Activated CD8-positive, alpha-beta T cell treated with anti-CD3 and anti-CD28 coated beads for 36 hours (primary cell): ENCODE measurements at places on chromosomes 5 and 9.
A peak's percentile ranks its signal among the peaks of the same experiment; 100 is the strongest.

DNA sequence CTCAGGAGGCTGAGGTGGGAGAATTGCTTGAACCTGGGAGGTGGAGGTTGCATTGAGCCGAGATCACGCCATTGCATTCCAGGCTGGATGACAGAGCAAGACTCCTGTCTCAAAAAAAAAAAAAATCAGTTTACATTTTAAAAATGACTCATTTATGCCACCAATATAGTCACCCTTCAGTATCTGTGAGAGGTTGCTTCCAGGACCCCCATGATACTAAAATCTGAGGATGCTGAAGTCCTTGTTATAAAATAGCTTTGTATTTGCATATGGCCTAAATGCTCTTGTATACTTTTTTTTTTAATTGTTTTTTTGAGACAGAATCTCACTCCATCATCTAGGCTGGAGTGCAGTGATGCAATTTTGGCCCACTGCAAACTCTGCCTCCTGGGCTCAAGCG is 5.8 kb downstream of the OCLN start:
- no peaks in the 10 kb centered on the region for H3K4me1 ChIP-seq
- H3K27me3 ChIP-seq, result peaks cover 30% of the 10 kb centered on the region
- DNase-seq, result no peak
- no peaks in the 10 kb centered on the region for H3K36me3 ChIP-seq

GRCh38 chr9:71364186-71364955 is 242.9 kb upstream of the TRPM3 start:
- H3K36me3 ChIP-seq, result no peaks in the 10 kb centered on the region
- no peak overlapping the region for H3K4me3 ChIP-seq
- no peak overlapping the region for H3K27ac ChIP-seq
- DNase-seq, result no peak

GRCh38 chr5:159906943-159907342 is 9.3 kb upstream of the ADRA1B start:
- H3K4me3 ChIP-seq, result no peak overlapping the region
- H3K27ac ChIP-seq, result no peak overlapping the region
- DNase-seq, result no peak
- H3K27me3 ChIP-seq, result peaks cover 8% of the 10 kb centered on the region
- peaks cover 4% of the 10 kb centered on the region for H3K4me1 ChIP-seq
- H3K36me3 ChIP-seq, result no peaks in the 10 kb centered on the region

DNA sequence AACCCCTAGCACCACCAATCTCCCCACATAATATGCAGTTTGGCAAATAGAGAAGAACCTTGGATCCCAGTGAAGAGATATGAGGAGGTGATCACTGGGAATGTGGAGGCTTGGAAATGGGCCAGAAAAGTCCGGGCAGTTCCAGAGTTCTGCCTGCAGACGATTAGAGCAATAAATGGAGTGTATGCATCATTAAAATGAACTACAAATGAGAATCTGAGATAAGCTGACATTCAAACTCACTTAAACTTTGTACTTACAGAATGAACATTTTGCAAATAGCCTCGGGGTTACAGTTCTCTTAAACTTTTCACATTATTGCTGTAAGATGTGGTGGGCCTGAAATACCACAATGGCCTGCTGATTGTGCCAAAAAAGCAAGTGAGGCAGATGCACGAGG is 23.0 kb upstream of the LHFPL2 start:
- DNase-seq, result no peak
- no peak overlapping the region for H3K4me3 ChIP-seq
- H3K27me3 ChIP-seq, result peaks cover 7% of the 10 kb centered on the region
- no peaks in the 10 kb centered on the region for H3K4me1 ChIP-seq
- no peaks in the 10 kb centered on the region for H3K36me3 ChIP-seq

DNA sequence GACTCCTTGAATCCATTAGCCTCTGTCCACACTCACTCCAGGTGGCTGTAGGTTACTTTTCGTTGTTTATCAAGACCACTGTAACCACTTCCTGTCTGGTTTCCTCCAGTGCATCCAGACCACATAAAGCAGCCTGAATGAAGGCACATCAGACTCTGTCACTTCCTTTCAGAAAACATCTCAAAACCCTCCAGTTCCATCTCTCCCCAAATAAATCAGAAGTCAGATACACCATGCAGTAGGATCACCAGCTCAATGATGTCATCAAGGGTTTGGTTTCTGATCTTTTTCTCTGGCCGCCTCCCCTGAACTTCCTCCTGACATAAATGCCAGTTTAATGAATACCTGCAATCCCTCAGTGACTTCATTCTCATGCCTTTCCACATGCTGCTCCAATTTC is 161.2 kb downstream of the ZNF462 start:
- no peak overlapping the region for H3K4me3 ChIP-seq
- no peak overlapping the region for H3K27ac ChIP-seq
- no peak for DNase-seq
- H3K4me1 ChIP-seq, result peaks cover 5% of the 10 kb centered on the region
- no peaks in the 10 kb centered on the region for H3K27me3 ChIP-seq
- no peaks in the 10 kb centered on the region for H3K36me3 ChIP-seq

- no peak overlapping the region for H3K27ac ChIP-seq
- no peak for DNase-seq
- H3K4me3 ChIP-seq, result no peak overlapping the region
- H3K36me3 ChIP-seq, result peaks cover 5% of the 10 kb centered on the region
- no peaks in the 10 kb centered on the region for H3K27me3 ChIP-seq
- no peaks in the 10 kb centered on the region for H3K4me1 ChIP-seq
Observed at GRCh38 chr5:139126711-139127111, 71.5 kb downstream of the SIL1 start.

DNA sequence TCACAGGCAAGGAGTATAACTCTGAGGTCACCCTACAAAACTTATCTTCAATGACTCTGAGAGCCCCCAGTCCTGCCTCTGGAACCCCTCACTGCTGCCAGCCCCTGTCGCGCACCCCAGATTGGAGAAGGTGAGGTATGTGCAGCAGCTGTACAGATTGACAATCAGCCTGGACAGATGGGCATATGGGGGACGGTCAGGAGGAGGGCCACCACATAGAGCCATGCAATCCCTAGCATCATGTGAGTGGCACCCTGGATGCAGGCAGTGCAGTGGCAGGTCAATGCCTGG is 90.1 kb downstream of the LMX1B start:
- H3K27ac ChIP-seq, result no peak overlapping the region
- no peak overlapping the region for H3K4me3 ChIP-seq

- no peaks in the 10 kb centered on the region for H3K27me3 ChIP-seq
- no peak overlapping the region for H3K27ac ChIP-seq
- no peak overlapping the region for H3K4me3 ChIP-seq
- H3K36me3 ChIP-seq, result no peaks in the 10 kb centered on the region
- peaks cover 1% of the 10 kb centered on the region for H3K4me1 ChIP-seq
Observed at GRCh38 chr5:82984786-82985735, 92.1 kb downstream of the TMEM167A start.

DNA sequence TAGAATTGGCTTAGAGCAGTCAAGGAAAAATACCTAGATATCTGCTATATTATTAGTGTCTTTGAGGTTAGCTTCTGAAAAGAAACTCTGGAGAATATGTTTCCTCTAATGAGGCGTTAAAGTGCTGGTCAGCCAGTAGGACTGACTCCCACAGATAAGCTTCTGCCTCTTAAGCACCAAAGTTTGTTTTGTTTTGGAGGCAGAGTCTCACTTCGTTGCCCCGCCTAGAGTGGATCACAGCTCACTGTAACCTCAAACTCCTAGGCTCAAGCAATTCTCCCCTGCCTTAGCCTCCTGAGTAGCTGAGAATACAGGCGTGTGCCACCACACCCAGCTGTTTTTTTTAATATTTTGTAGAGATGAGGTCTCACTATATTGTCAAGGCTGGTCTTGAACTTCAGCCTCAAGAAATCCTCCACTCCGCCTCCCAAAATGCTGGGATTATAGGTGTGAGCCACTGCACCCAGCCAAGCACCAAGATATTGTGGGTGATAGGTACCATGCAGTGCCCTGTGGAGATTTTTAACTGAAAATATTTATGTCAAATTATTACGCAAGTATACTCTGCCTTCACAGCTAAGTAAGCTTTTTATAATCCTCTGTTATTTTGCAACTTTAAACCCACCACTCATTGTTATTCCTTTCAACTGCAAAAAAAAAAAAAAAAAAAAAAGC is 24.7 kb upstream of the TMEM171 start:
- no peak for DNase-seq
- no peaks in the 10 kb centered on the region for H3K36me3 ChIP-seq
- H3K4me1 ChIP-seq, result peaks cover 13% of the 10 kb centered on the region
- no peak overlapping the region for H3K4me3 ChIP-seq

GRCh38 chr5:111367115-111367514 is 142.9 kb downstream of the CAMK4 start:
- H3K27me3 ChIP-seq, result no peaks in the 10 kb centered on the region
- peaks cover 46% of the 10 kb centered on the region for H3K36me3 ChIP-seq
- H3K27ac ChIP-seq, result no peak overlapping the region
- no peak for DNase-seq

DNA sequence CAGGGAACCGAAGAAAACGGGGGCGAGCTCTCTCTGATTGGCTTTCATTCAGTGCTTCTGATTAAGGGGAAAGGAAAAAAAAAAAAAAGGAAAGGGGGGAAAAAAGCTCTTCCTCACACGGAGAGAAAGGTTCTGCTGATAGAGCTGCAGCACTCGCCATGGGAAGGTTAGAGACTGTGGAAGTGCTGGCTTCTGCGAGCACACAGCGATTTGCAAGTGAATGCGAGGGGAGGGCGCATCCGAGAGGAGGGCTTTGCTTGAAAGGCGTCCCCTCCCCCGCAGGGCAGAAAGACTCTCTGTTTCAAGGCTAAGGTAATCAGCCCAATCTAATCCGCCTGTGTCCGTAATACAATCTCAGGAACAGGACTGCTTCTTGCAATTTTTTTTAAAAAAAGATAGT is at the start of gene CDH10:
CDH10 (minus strand) TSS at position 218 of the 400 bp plus-strand sequence. CDS start 51,488 bp downstream, outside the sequence.
- H3K27ac ChIP-seq, result no peak within 1 kb of the TSS
- no peaks in the 10 kb centered on the region for H3K4me1 ChIP-seq
- H3K27me3 ChIP-seq, result no peaks in the 10 kb centered on the region

DNA sequence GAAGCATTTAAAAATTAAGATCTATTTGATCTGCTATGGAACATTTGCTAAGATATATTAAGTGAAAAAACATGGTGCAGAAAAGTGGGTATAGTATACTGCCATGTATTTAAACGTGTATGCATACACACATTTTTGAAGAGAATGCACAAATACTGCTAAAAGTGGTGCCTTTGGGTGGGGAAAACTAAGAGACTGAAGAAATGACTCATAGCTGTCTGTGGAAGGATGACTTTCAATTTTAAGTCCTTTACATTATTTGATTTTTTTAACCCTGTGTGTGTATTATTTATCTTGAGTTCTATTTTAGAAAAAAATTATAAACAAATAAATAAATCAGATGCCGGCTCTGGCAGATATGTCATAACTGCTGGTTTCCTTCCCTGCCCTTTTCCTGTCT is 120.7 kb upstream of the SLIT3 start:
- no peaks in the 10 kb centered on the region for H3K4me1 ChIP-seq
- no peaks in the 10 kb centered on the region for H3K27me3 ChIP-seq
- H3K36me3 ChIP-seq, result no peaks in the 10 kb centered on the region
- H3K27ac ChIP-seq, result no peak overlapping the region

DNA sequence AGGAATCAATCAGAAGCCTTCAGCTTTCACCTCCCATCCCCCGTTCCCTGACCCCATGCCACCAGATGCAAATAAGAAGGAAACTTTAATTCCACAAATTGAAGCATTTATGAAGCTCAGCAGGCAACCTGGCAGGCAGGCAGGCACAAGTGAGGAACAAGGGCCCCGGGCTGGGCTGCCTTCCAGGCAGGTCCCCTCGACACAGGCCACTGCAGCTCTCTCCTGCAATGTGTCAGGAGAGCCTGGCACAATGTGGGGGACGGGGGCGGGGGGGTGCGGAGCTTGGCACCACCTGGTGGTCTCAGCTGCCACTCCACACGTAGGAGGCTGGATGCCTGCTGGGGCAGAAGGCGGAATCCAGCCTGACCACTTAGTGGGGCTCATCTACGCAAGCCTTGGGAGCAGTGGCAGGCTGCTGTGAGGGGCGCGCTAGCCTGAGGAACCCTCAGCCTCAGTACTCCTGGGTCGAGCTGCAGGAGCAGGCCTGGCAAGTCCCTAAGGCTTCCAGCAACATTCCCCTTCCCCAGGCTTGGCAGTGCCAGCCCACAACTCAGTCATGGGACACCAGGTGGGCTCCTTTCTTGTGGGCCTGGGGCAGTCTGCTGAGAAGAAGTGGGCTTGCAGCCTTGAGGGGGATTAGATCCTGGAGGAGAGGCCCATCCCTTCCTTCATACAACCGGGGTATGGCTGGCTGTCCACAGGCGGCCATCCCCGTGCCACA is 50.2 kb upstream of the KCNMB1 start:
- no peaks in the 10 kb centered on the region for H3K4me1 ChIP-seq
- DNase-seq, result no peak
- no peak overlapping the region for H3K4me3 ChIP-seq
- no peaks in the 10 kb centered on the region for H3K36me3 ChIP-seq
- no peaks in the 10 kb centered on the region for H3K27me3 ChIP-seq
- H3K27ac ChIP-seq, result no peak overlapping the region

DNA sequence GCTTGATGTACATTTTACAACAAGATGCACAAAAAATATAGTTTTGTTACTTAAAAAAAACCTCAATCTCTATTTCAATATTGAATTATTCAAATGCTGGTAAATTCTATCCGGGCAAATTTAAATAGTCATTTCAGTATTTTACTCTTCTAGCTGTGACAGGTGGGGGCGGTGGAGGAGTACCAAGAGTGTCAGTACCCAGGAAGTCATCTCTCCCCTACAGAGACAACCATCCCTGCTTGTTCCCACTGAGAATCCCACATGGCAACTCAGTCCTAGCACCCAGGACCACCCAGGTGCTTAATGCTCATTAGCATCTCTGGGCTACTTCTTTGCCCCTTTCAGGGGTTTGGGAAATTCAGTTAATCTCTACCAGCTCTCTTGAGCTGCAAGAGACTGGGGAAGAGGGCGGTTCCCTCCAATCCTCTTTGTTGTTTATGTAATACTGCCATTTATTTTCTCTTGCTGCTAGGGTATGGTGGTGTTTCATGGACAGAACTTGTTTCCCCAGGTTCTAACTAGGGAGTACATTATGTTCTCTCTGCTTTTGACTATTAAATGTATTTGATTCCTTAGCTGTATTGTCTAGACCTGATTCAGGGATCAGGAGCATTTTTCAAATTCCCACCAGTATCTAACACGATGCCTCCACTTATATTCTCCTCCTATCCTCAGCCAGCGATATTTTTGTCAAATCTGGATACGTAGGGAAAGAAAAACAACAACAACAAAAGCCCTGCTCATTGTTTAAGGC is 122.5 kb downstream of the CDH18 start:
- no peaks in the 10 kb centered on the region for H3K36me3 ChIP-seq
- no peaks in the 10 kb centered on the region for H3K4me1 ChIP-seq
- H3K27me3 ChIP-seq, result no peaks in the 10 kb centered on the region
- H3K27ac ChIP-seq, result no peak overlapping the region

- H3K4me3 ChIP-seq, result no peak overlapping the region
- no peaks in the 10 kb centered on the region for H3K4me1 ChIP-seq
- DNase-seq, result peak; percentile 12
- no peak overlapping the region for H3K27ac ChIP-seq
- H3K36me3 ChIP-seq, result no peaks in the 10 kb centered on the region
Observed at GRCh38 chr9:8486095-8486494, 686.5 kb upstream of the DMAC1 start.
